ENCODE measurements at places on chromosomes 16 and 17.

DNA sequence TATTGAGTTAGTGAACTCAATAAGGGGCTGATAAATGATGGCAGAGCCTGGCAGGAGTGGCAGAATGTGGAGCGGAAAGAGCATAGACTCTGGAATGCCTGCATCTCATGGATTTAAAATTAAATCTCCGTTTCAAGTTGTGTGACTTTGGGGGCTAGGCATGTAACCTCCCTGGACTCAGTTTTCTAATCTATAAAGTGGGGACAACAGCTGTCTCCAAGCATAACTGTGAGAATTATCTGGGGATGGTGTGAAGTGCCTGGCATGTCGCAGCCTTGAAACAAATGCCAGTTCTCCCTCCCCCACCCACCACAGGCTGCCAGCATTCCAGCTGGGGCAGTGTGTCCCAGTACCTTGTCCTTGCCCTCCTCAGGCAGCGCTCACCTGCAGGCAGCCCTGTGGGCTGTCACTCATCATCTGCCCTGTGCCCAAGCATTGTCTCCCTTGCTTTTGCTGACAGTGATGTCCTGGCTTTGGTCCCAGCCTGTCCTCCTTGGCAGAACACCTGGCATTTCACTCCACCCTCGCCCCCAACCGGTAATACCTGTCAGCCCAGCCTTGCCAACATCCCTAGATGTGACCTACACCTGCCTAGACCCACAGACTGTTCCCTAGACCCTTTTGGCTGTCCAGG, 129.6 kb downstream of the MRM1 start:
- DNase-seq: no peak

DNA sequence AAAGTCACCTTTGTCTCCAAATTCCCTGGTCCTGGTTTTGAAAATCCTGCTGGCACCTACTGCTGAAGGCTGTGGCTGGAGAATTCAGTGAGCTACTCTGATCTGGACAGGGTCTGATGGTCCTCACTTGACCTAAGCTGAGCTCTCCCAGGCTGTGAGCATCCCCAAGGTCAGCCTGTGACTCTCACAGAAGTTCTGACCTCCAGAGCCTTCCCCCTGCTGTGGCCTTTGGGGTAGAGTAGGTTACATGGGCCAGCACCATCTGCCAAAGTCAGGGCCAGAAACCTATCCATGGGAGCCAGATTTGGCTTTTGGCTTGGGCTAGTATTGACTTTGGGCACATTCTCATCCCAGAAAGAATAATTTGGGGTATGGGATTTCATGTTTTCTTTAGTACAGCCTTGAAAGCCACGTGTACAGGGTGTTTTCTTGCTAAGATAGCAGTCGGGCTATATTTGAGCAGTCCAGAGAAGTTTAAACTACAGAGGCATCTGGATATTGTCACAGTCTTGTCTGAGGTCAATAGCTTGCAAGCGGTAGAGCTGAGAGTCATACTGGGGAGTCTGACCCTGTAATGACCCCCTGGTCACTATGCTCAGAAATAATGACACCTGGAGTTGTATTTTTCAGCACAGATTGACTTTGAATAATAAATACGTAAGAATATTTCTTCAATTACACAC, 6.2 kb upstream of the AGRP start:
- DNase-seq: no peak

DNA sequence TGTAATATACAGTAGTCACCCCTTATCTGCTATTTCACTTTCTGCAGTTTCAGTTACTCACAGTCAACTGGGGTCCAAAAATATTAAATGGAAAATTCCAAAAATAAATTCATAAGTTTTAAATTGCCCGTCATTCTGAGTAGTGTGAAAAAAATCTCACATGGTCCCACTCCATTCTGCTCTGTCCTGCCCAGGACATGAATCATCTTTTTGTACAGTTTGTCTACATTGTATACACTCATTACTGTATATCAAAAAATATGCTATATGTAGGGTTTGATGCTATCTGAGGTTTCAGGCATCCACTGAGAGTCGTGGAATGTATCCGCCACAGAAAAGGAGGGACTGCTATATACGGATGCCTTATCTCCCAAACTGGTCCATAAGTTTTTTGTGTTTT, 16.0 kb upstream of the APPBP2 start:
- no peak for DNase-seq

GRCh38 chr17:9028202-9028987, 7.1 kb downstream of the NTN1 start:
- DNase-seq: no peak

- no peak for DNase-seq
Observed at GRCh38 chr16:9119795-9120194, 28.4 kb downstream of the HAPSTR1 start.

- no peak for DNase-seq
Observed at GRCh38 chr16:676913-677312, 1.4 kb downstream of the RHBDL1 start.
